ENCODE measurements at places on chromosomes 7 and 10. TPM values are rescaled to one million over a fixed set of nuclear protein-coding genes. Genes with fewer than 3 reads are reported as not detected.

- H3K36me3 ChIP-seq = no peaks in the 10 kb centered on the region
- H3K4me1 ChIP-seq = peaks cover 3% of the 10 kb centered on the region
- peaks cover 3% of the 10 kb centered on the region for H3K27me3 ChIP-seq
- H3K4me3 ChIP-seq = peak within 1 kb of the TSS; percentile 94
These were observed at the start of gene RP9 for GRCh38 chr7:33109005-33109757. Gene RP9, minus strand, starts transcription at chr7:33109404. Its CDS starts 32 bp downstream, at chr7:33109372.

DNA sequence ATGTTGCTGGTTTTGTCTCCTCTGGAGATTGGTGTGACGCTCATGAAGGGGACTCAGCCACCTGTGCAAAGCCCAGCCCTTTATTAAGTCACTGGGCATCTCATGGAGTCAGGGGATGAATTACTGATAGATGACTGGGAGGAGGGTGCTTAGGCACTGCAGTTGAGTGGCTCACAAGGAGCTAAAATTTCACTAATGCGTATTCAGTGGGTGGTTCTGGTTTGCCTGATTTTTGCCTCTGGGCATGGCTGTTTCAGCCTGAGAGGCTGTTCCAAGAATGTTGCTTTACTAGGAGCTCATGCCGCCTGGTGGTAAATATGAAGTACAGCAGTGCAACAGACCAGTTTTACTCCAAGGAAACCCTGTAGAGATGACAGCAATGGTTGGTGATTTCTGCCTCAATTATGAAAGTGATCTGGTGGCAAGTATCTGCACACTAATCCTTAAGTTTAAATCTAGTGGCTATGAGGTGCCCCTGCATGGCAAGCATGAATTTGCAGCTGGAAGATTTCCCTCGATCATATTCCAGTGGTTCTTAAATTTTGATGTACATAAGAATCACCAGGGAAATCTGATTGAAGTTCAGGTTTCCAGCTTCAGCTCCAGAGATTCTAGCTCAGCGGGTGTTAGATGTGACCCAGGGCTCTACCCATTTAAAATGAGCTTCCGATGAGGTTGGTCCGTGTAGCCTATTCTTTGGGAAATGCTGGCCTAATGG lies 19.9 kb downstream of the ACTA2 start:
- H3K36me3 ChIP-seq = no peaks in the 10 kb centered on the region
- peak; percentile 73 for DNase-seq
- H3K27me3 ChIP-seq = no peaks in the 10 kb centered on the region
- no peak overlapping the region for H3K4me3 ChIP-seq
- no peak overlapping the region for H3K27ac ChIP-seq

NXPH1 gene
- total RNA-seq = 0.11 TPM

DNA sequence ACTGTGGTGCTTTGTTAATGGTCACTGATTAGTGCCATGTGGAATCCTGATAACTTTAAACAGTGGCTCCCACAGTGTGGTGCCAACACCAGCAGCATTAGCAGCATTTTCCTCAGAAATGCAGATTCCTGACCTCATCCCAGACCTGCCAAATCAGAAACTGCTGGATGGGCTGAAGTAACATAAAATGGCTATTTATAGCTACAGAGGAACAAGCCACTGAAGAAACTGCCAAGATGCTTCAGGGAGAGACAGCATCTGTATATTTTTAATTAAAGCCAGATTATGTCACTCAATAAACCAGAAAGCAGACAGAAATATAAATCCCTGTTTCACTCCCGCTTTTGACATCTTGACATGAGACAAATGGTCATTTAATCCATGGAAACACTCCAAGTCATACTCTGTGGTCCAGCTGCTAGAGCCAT lies 178.5 kb downstream of the AMPH start:
- H3K4me1 ChIP-seq = no peaks in the 10 kb centered on the region
- no peak overlapping the region for H3K27ac ChIP-seq
- no peaks in the 10 kb centered on the region for H3K36me3 ChIP-seq
- DNase-seq = no peak

- no peaks in the 10 kb centered on the region for H3K4me1 ChIP-seq
- no peaks in the 10 kb centered on the region for H3K36me3 ChIP-seq
- DNase-seq = no peak
These were observed 385.4 kb upstream of the ANKRD30A start for GRCh38 chr10:36739884-36740445.

- H3K4me1 ChIP-seq = no peaks in the 10 kb centered on the region
- no peaks in the 10 kb centered on the region for H3K27me3 ChIP-seq
- no peak overlapping the region for H3K27ac ChIP-seq
- no peaks in the 10 kb centered on the region for H3K36me3 ChIP-seq
- no peak for DNase-seq
These were observed 33.8 kb downstream of the NOLC1 start for GRCh38 chr10:102185811-102186527.

DNA sequence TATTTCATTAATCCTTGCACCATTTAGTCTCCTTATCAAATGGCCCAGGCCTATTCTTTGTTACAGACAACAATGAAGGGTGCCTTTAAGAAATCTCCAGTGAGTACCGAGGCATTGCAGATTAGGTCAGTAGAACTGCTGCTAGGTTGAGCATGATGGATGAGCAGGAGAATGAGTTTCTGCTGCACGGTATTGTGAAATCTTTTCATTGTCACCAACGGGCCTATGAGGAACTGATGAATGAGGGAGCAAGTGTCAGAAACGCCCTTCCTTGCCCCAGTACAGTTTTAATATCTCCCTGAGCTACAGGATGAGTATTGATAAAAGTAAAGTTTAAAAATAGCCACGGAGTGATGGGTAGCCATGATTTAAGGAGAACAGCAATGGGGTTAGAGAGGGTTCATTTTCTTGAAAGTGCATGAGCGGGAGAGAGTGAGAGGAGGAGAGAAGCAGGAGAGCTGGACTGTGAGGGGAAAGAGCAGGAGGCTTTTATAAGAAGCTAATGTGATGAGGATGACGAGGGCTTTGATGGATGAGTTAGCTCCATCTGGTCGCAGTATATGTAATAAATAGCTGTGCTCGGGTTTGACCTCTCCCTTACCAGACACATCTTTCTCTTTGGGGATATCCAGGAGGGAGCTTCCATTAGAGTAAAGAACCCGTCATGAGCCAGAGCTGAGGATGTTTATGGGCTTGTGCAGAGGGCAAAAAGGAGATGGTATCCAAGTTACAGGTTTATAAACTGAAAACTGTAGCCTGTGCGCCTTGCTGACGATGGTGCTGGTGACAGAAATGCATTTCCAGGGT lies 526.1 kb downstream of the LRMDA start:
- H3K4me3 ChIP-seq = no peak overlapping the region
- no peak for DNase-seq
- no peak overlapping the region for H3K27ac ChIP-seq
- H3K36me3 ChIP-seq = no peaks in the 10 kb centered on the region
- H3K4me1 ChIP-seq = no peaks in the 10 kb centered on the region
- H3K27me3 ChIP-seq = no peaks in the 10 kb centered on the region

ELFN1 gene
- 3.7 TPM for total RNA-seq

Data from H9 (cell line).